ENCODE measurements at places on chromosomes 2 and 18. TPM values are rescaled to one million over a fixed set of nuclear protein-coding genes. Genes with fewer than 3 reads are reported as not detected.

- no peak for DNase-seq
These were observed 252.4 kb downstream of the LPIN1 start for GRCh38 chr2:11998626-11999378.

Gene GALNT13
- total RNA-seq, result 0.19 TPM

- DNase-seq, result no peak
These were observed 41.2 kb downstream of the KIAA2012 start for GRCh38 chr2:202114291-202114690.

DNA sequence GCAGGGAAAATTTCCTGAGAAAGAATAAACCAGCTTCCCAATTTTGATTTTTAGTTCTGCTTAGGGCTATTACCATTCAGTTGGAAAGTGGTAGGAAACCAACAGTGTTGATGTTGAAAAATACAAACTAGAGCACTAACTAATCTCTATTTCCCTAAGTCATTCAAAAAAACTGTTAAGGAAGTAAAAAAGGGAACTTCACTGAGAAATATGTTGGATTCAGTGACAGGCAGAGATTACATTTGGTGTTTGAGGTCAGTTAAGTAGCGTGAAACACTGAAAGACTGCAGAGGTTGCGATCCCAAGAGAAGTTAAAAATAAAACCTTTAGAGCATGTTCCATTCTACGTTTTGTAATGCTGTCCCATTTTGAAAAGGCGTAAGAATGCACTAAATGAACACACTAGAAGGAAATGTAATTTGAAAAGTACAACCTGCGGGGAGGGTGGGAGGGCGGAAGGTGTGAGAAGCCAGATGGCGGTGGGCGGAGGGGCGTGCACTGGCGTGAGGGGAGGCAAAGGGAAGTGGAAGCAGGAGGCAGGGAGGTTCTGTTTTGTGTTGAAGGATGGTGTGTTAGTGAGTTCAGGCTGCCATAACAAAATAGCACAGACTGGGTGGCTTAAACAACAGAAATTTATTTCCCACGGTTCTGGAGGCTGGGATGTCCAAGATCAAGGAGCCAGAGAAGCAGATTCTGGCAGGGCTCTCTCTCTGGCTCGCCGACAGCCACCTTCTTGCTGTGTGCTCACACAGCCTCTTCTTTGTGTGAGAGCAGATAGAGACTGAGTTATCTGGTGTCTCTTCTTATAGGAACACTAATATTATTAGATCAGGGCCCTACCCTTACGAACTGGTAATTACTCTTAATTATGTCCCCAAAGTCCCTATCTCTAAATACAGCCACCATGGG lies 94.3 kb upstream of the KCTD1 start:
- DNase-seq, result no peak

Gene MRPL53
- 176 TPM for total RNA-seq

GRCh38 chr2:28929581-28929980 lies 35.1 kb downstream of the WDR43 start:
- DNase-seq, result no peak

Gene TWIST2
- total RNA-seq, result 2.7 TPM

- DNase-seq, result no peak
These were observed 223.3 kb downstream of the NOL4 start for GRCh38 chr18:34001376-34001775.

Gene DQX1
- total RNA-seq, result 0.11 TPM

Gene PROKR1
- not detected for total RNA-seq

GRCh38 chr2:145812165-145812554 lies 1292.2 kb upstream of the ZEB2 start:
- no peak for DNase-seq

GRCh38 chr2:107001062-107001461 lies 115.1 kb upstream of the ST6GAL2 start:
- DNase-seq, result no peak

GRCh38 chr2:11480406-11480805 lies 14.4 kb upstream of the E2F6 start:
- DNase-seq, result no peak

Gene SCLY
- 10.9 TPM for total RNA-seq

Gene ANO7
- total RNA-seq, result 0.80 TPM

DNA sequence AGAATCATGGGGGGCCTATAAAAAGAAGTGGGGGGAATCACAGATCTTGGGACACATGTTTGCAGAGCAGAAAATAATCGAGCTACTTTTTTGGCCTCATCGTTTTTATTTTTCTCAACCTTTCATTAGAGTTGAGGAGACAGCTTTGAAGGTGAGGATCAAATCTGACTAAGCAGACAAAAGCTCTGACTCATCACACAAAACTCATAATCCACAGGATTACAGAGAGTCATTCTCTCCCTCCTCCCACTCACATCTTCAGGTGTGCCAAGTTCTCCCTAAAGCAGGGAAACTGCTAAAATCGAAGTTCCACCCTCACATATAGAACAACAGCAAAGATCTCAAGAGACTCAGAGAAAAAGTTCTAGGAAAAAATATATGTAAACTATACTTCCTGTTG lies 15.6 kb downstream of the BAZ2B start:
- no peak for DNase-seq

DNA sequence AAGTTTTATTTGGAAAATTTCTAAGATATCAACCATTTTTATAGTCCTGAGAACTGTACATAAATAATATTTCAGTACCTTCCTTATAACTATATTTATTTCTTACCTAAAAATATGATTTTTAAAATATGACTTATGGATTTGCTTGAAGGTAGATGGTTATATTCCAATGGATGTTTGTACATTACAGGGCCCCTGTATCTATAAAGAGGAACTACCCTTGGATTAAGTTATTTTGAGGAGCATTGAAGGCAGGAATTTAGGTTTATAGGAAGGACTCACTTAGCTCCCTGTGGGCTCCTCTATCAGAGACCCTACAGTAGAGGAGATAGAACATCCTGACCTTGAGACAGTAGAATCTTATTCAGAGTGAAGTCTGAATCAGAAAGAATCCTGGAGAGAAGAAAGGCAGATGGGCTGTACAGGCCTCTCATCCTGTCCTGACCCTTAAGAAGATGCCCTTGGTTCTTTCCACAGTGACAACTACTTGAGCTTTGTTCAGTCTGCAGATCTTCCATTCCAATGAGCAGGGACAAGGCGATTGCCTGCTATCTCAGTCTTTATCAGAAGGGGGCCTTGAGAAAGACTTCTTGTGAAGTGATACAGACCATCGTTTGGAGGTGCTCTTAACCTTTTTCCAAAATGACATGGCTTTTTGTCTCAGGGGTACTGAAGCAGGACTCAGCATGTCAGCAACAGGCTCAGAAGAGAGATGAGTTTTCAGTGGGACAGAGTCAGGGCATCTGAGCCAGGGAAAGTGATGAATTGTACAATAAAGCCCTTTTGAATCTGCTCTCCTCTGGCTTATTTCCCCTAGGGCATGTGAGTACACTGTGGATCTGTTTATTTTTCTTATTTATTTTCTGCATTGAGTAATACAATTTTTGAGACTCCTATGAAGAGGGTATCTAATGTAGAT lies 20.9 kb downstream of the OXER1 start:
- DNase-seq, result no peak

GRCh38 chr2:60560734-60561644 lies 7.5 kb upstream of the BCL11A start:
- no peak for DNase-seq

- DNase-seq, result peak; percentile 34
These were observed 797 bp downstream of the CTIF start for GRCh38 chr18:48539406-48540250.

Data from left ventricle myocardium inferior (tissue), 1 donor.